Cardiac muscle cell (in vitro differentiated cells and primary cell): ENCODE measurements at places on chromosomes 16 and 17. TPM values are rescaled to one million over a fixed set of nuclear protein-coding genes. Genes with fewer than 3 reads are reported as not detected.
A peak's percentile ranks its signal among the peaks of the same experiment; 100 is the strongest.

GRCh38 chr17:7841915-7842379, 7.9 kb downstream of the KDM6B start:
- H3K4me1 ChIP-seq, result peaks cover 29% of the 10 kb centered on the region
- H3K27ac ChIP-seq, result peak overlapping the region; percentile 94
- no peaks in the 10 kb centered on the region for H3K27me3 ChIP-seq
- peaks cover 15% of the 10 kb centered on the region for H3K36me3 ChIP-seq

DNA sequence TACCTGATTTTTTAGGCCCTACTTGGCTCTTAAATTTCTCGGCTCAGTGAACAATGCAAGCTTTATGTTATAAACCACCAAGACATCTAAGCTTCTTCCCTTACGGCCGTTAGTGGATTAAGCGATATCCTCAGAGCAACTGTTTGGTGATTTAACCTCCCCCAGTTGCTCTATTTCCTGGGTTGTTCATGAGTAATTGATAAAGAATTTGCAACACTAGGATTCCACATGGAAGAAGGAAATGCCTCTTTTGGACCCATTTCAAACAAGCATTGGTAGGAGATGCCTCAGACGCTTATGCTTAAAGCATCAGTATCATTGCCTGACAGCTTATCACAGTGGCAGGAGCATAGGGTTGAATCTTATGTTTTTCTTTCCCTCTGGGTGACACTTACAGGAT, 65.3 kb downstream of the RBFOX1 start:
- H3K27ac ChIP-seq, result no peak overlapping the region
- no peak for DNase-seq

DNA sequence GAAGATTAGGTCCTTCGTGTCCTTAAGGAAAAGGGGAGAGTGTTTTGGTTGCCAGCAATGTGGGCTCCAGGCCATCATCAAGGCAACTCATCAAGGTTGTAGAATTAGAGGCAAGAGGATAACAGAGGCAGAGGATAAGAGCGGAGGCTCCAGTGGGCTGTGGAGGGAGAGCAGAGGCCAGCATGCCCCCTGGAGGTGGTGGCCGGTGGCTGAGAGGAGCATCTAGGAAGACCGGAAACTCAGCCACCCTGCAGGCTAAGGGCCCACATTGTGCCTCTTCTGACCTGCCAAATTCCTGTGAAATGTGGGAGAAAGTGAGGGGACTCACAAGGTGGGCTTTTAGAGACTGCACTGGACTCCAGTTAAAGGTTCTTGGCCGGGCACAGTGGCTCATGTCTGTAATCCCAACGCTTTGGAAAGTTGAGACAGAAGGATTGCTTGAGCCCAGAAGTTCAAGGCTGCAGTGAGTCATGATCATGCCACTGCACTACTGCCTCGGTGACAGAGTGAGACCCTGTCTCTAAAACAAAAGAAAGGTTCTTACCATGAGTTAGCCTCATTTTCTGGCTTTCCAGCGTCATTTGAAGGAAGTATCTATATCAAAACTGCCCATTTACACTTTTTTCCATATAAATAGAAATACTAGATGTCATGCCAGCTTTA, 62.7 kb upstream of the ADORA2B start:
- no peak for DNase-seq
- H3K27ac ChIP-seq, result no peak overlapping the region
- no peaks in the 10 kb centered on the region for H3K27me3 ChIP-seq
- H3K4me1 ChIP-seq, result no peaks in the 10 kb centered on the region

- H3K4me1 ChIP-seq, result peaks cover 23% of the 10 kb centered on the region
- H3K36me3 ChIP-seq, result peaks cover 6% of the 10 kb centered on the region
- H3K4me3 ChIP-seq, result peak overlapping the region; percentile 96
- H3K27ac ChIP-seq, result peak overlapping the region; percentile 83
Observed at GRCh38 chr17:7238420-7239090, 702 bp downstream of the PHF23 start.

GRCh38 chr16:9898555-9898954, 283.7 kb downstream of the GRIN2A start:
- no peaks in the 10 kb centered on the region for H3K4me1 ChIP-seq
- H3K27me3 ChIP-seq, result no peaks in the 10 kb centered on the region
- no peaks in the 10 kb centered on the region for H3K36me3 ChIP-seq
- DNase-seq, result no peak
- no peak overlapping the region for H3K4me3 ChIP-seq
- no peak overlapping the region for H3K27ac ChIP-seq

- H3K27me3 ChIP-seq, result peaks cover 88% of the 10 kb centered on the region
- H3K4me3 ChIP-seq, result no peak overlapping the region
- no peak overlapping the region for H3K27ac ChIP-seq
- H3K36me3 ChIP-seq, result no peaks in the 10 kb centered on the region
- DNase-seq, result no peak
- H3K4me1 ChIP-seq, result peaks cover 21% of the 10 kb centered on the region
Observed at GRCh38 chr17:76139801-76140660, 1.0 kb downstream of the FOXJ1 start.

DNA sequence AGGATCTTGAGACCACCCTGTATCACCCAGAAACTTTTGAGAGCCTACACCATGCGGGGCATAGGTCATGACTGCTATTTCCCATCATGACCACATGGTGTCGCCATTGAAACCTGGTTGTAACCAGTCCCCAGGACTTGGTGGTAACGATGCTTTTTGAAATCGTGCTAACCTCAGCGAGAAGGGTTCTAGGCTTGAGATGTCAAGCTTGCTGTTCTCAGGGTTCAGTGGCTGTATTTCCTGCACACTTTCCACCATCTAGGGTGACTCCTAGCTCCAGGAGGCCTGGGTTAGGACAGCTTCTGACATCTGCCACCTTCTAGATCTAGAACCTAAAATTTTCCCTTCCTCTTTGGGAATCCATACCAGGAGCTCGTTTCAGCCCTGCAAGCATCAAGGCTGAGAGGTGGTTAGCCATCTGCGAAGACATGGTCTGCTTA, 13.0 kb upstream of the SPNS3 start:
- H3K36me3 ChIP-seq, result no peaks in the 10 kb centered on the region
- no peaks in the 10 kb centered on the region for H3K4me1 ChIP-seq
- DNase-seq, result peak; percentile 82
- no peaks in the 10 kb centered on the region for H3K27me3 ChIP-seq
- H3K27ac ChIP-seq, result no peak overlapping the region

DNA sequence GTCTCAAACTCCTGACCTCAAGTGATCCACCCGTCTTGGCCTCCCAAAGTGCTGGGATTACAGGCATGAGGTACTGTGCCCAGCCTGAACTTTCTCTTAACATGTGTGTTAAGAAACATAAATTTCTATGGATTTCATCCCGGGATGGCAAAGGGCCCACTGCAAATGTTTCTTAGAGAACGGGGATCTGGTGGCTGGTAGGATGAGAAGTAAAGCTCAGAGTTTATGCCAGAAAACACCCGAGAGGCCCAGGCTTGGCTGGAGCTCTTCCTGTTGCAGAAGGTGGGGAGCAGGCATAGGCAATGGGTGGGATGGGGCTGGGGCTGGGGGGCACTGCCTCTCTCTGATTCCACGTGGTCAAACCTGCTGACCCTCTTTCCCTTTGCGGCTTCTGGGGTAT, 5.6 kb upstream of the CARHSP1 start:
- H3K4me1 ChIP-seq, result no peaks in the 10 kb centered on the region
- no peak overlapping the region for H3K27ac ChIP-seq
- H3K4me3 ChIP-seq, result no peak overlapping the region
- DNase-seq, result peak; percentile 64
- no peaks in the 10 kb centered on the region for H3K36me3 ChIP-seq

DNA sequence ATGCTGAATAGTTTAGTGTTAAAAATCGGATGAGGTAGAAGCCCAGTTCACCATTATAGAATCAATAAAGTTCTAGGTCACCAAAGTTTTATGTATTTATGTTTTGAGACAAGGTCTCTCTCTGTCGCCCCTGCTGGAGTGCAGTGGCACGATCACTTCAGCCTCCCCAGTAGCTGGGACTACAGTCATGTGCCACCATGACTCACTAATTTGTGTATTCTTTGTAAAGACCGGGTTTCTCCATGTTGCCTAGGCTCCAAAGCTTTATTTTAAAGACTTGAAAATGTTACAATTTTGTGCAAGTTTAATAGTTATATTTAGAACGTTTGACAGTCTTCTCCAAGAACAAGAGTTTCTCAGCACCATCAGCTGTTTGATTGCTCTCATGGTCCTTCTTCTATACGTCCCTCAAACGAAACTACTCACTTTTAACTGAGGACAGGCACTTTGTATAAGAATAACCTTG, 32.1 kb downstream of the NDE1 start:
- no peaks in the 10 kb centered on the region for H3K4me1 ChIP-seq
- H3K4me3 ChIP-seq, result no peak overlapping the region
- no peak overlapping the region for H3K27ac ChIP-seq
- peak; percentile 74 for DNase-seq

GRCh38 chr17:63268827-63269226, 177.3 kb downstream of the CYB561 start:
- peaks cover 30% of the 10 kb centered on the region for H3K36me3 ChIP-seq
- H3K27me3 ChIP-seq, result no peaks in the 10 kb centered on the region
- no peak for DNase-seq
- H3K4me3 ChIP-seq, result no peak overlapping the region

DNA sequence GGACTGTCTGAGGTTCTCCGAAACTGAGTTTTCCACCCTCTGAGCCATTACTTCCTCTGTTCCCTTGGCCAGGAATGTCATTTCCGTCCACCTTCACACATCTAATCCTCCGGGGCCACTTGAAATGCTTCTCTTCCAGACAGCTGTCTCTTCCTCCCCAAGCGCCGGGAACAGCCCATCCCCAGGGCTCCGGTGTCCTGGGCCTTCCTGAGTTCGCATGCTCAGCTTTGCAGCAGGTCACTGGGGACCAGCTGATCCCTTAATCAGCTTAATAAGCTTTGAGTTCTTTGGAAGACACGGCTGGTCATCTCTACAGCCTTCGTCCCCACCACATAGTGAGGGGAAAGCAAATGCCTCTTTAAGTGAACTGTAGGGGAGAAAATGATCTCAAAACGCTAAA, 123.4 kb downstream of the DYNLRB2 start:
- no peaks in the 10 kb centered on the region for H3K4me1 ChIP-seq
- DNase-seq, result no peak
- no peak overlapping the region for H3K4me3 ChIP-seq
- no peak overlapping the region for H3K27ac ChIP-seq
- no peaks in the 10 kb centered on the region for H3K27me3 ChIP-seq

DNA sequence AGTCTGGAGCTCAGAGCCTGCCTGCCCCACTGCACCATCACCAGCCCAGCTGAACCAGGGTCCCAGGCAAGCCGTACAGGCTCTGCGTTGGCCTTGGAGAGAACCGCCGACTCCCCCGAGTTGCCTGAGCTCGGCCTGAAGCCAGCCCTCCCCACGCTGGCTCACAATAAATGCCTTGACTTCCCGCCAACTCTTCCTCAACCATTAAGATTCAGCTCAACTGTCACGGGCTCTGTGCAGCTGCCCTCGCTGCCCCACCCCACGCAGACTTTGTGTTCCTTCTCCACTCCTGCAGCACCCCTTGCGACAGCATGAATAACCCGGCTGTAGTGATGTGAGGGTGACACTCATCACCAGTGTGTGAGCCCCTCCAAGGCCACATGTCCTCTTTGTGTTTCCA, 4.8 kb upstream of the QPRT start:
- no peak for DNase-seq
- H3K27me3 ChIP-seq, result no peaks in the 10 kb centered on the region
- no peak overlapping the region for H3K4me3 ChIP-seq

- no peaks in the 10 kb centered on the region for H3K4me1 ChIP-seq
- H3K36me3 ChIP-seq, result no peaks in the 10 kb centered on the region
- no peak for DNase-seq
- no peak overlapping the region for H3K4me3 ChIP-seq
- H3K27me3 ChIP-seq, result no peaks in the 10 kb centered on the region
Observed at GRCh38 chr17:55304171-55304859, 39.6 kb downstream of the HLF start.

GRCh38 chr17:72996791-72997190, 95.7 kb downstream of the SLC39A11 start:
- no peaks in the 10 kb centered on the region for H3K36me3 ChIP-seq
- no peak overlapping the region for H3K4me3 ChIP-seq
- H3K27ac ChIP-seq, result no peak overlapping the region

GRCh38 chr17:45828582-45829133, 16.0 kb upstream of the SPPL2C start:
- no peaks in the 10 kb centered on the region for H3K27me3 ChIP-seq
- no peaks in the 10 kb centered on the region for H3K4me1 ChIP-seq
- H3K27ac ChIP-seq, result no peak overlapping the region
- no peak for DNase-seq
- H3K36me3 ChIP-seq, result no peaks in the 10 kb centered on the region
- H3K4me3 ChIP-seq, result no peak overlapping the region

DNA sequence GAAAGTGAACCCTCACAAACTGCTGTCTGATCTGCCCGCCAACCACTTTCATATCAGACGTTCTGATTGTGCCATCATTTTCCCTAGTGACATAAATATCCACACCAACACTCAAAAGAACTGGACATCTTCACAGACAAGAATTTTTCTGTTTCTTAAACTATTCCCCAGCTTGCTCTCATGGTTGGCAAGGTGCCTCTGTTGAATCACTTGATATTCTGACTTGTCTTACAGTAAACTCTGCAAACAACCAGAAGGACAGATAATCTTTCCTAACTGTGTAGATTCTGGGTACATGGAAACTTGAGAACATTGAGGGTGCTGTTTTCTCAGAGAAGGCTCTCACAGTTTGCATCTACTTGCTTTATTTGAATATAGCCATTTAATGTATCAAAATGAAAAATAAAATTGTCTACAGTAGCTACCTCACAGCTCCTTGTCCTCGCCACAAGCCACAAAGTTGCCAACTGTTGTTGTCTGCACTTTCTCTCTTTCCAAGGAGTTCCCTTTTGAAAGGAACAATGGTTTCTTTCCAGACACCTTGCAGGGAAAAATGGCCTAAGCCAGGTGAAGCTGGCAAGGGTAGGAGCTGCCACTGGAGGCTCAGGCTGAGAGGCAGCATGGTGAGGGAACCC, 46.0 kb upstream of the ADAMTS18 start:
- H3K36me3 ChIP-seq, result no peaks in the 10 kb centered on the region
- no peak overlapping the region for H3K4me3 ChIP-seq
- no peak overlapping the region for H3K27ac ChIP-seq
- no peaks in the 10 kb centered on the region for H3K4me1 ChIP-seq

Gene CCL3
- total RNA-seq, result not detected in 2 replicates

Gene ATP1B2
- total RNA-seq, result 26.2 and 34.6 TPM in 2 replicates

Gene C17orf113
- 6.2 and 7.6 TPM in 2 replicates for total RNA-seq

Gene SLC6A2
- 1.3 and 3.4 TPM in 2 replicates for total RNA-seq

Gene SPATA32
- total RNA-seq, result 0.45 TPM in 1 of 2 replicates, not detected in the other

Gene EFCAB5
- 0.12 and 0.88 TPM in 2 replicates for total RNA-seq

Gene SLC7A6
- total RNA-seq, result 13.5 and 14.3 TPM in 2 replicates

Gene MPV17L
- total RNA-seq, result 1.3 and 1.4 TPM in 2 replicates

Gene ZCCHC14
- total RNA-seq, result 10.7 and 23.2 TPM in 2 replicates

Gene DNAAF8
- 0.77 and 1.2 TPM in 2 replicates for total RNA-seq
